ENCODE measurements at places on chromosomes 2 and 18.

DNA sequence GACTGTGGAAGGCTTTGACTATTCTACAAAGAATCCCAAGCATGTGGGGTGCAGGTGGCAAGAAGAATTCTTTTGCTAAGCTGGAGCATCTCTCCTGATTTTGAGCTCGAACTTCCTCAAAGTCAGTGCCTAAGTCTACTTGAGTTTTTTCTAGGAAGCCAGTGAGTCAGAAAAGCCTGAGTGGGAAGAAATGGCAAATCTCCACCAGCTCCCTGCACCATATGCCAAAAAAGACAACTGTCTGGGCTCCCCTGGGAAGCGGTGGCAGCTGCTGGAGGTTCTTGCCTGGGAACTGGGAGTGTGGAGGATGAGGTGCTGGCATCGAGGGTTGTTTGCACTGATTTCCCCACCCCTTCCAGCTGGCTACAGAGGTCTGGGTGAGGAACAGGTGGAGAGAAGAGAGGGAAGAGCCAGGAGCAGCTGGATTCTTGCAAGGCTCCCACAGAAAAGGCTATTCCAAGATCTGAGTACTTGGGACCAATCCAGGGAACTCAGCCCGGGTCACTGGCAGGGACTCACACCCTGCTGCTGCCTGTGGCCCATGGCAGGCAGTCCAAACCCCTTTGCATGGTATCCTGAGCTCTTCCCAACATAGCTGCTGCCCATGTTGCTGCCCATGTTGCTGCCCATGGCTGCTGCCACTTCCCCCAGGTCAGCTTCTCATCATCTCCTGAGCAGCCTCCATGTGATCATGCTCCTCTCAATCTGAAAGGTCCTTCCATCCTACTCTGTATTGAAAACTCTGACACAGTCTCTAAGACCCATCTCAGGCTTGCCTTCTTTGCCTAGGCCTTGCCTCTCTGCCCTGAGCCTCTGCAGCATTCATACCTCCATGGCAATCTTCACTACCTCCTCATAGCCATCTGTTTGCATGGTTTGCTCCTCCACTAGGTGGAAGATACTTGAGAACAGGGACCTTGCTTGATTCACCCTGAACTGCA, 128.3 kb upstream of the SPATS2L start:
- no peak for DNase-seq

DNA sequence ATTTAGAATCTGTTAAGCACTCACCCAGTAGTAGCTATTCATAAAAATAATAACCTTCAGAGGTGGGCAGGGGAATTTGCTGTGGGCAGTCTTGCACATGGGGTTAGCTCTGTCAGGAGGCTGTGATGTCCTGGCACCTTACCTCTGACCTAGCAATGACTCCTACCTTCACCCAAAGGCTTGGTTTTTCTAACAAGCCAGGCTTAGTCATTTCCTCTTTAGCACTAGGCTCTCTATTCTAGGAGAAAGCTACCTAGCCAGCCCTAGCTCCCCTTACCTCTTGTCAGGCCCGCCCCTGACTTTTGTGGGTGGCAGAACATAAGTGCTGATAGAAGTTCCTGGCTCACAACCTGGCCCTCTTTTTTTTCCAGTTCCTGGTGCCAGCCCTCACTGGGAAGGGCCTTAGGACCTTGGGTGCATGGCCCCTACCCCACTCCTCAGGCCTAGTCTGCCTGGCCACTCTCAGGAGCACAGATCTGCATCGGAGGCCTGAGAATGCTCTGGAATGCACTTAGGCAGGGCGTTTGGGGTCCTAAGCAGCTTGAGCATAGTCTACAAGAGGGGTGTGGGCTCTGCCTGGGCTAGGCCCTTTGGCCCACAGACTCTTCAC, 17.7 kb downstream of the CPLX4 start:
- no peak for DNase-seq

- DNase-seq, result no peak
These were observed 5.0 kb downstream of the NAB1 start for GRCh38 chr2:190653931-190654330.

DNA sequence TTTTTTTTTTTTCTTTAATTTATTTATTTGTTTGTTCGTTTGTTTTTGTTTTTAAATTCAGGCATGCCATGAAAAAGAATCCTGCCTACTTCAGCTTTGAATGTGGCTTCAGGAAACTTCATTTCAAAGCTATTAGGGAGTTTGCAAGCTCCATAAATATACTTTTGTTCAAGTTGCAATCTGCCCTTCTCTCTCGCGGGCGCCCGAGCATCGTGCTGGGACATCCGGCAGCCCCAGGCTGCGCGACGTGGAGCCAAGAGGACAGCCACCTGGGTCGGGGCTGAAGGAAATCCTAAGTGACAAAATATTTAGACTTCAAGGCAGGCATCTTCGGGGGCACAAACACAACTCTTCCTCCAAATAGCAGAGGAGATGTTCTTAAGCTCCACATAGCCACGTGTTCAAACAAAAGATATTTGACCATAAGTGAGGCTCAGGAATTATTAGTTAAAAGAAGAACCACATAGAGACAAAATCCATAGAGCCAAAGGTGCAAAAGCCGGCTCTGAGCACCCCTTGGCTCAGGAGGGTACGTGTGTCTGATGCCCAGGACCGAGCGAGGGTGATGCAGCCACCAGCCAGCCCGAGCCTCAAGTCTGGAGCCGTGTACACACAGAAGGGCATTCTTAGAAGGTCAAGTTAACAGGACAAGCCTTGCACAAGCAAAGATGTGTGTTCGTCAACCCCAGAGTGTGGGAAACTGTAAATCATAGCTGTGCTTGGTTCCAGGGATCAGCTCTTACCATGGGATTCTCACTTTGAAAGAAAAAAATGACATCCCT, 256.5 kb upstream of the SALL3 start:
- DNase-seq, result no peak

DNA sequence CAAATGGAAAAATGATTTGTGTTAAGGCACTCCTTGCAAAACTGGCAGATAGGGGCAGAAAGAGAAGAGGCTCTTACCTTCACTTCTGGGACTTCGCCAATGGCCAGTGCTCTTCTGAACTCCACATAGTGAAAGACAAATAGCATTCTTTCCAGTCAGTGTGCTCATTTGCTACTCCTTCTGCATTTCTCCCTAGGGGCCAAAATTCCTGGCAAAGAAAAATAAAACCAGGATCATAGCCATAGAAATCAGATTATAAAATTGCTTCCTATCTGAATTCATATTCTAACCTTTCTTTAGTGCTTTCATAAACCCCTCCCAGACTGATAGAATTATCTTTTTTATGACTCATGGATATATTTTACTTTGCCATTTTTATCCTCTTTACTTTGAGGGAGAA, 56.9 kb upstream of the PELI1 start:
- DNase-seq, result no peak

DNA sequence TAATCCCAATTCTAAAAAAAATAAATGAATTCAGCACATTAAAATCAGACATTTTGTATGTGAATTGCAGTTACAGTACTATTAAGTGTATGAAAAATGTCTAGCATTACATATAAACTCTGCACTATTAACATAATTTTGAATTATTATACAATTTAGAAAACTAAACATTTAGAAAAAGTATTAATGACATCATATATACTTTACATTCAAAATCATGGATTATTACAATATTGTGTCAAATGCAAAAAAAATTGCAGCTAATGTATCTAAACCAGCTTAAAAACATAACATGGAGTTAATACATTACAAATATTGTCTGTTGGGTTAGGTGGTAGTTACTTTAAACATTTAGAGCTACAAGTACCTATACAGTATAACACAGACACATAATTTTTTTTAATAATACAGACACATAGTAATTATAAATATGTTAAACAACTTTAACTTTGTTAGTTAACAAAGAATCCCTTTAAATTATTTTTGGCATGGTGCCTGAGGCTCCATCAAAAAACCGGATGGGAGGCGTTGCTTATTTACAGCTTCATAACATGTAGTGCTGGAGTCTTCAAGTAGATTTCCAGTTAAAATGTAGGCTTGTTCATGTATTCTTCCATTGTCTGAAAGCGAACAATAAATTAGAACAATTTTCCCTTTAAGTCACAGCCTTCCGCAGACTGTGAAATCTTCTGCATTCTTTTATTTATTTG, 79.1 kb downstream of the AP1S3 start:
- DNase-seq, result no peak

DNA sequence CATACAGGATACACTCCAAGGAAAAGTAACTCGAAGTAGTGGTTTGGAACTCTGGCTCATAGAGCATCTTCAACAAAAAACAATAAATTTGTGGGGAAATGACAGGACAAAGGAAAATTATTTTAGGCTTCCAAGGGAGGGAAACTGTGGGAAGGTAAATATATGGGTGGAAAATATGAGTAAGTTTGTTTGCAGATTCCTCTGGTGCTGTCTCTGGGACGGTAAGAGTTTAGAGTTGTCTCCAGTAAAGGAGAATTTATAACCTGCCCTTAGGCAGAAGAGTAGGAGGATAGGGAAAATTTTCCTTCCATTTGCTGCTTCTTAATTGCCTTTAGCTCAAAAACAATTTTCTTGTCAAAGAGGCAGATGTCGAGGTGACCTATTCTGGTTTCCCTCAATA, 19.3 kb downstream of the HNMT start:
- DNase-seq, result no peak

- no peak for DNase-seq
These were observed 16.8 kb upstream of the NEUROD1 start for GRCh38 chr2:181697126-181697525.

DNA sequence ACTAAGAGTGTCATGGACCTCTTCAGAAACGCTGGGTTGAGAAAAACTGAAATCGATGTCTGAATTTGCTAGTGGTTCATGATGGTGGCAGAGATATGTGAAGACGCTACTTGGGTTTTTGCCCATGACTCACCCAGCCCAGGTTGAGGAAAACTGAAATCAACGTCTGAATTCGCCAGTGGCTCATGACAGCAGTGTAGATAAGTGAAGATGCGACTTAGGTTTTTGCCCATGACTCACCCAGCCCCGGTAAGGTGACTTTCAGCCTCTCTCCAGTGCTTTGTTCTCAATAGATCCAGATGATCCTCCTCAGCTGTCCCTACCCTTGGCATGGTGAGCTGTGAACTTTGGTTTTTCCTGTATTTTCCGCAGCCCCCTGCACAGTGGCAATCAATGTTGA, 105.3 kb upstream of the SIX3 start:
- DNase-seq, result no peak

- no peak for DNase-seq
These were observed 308.3 kb downstream of the MYCN start for GRCh38 chr2:16248571-16249105.

DNA sequence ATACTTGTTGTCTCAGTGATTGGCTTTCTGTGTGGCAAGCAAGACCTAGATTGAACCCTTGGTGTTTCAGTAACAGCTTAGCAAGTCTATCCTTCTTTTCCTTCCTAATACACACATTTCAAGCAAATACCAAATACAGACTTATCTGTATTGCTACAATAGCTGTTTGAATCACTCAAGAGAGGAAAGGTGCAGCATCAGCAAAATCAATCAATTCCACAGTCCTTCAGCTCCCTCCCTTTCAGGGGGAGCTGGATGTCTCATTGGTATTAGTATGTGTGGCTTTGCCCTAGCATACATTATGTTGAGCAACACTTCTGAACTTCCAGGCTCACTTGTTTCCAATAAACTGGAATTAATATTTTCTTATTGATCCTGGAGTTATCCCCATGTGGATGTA, 323.1 kb downstream of the TMX3 start:
- no peak for DNase-seq

Measured in activated CD8-positive, alpha-beta memory T cell treated with anti-CD3 and anti-CD28 coated beads for 48 hours (primary cell).